ENCODE measurements at places on chromosomes 12 and 14.

DNA sequence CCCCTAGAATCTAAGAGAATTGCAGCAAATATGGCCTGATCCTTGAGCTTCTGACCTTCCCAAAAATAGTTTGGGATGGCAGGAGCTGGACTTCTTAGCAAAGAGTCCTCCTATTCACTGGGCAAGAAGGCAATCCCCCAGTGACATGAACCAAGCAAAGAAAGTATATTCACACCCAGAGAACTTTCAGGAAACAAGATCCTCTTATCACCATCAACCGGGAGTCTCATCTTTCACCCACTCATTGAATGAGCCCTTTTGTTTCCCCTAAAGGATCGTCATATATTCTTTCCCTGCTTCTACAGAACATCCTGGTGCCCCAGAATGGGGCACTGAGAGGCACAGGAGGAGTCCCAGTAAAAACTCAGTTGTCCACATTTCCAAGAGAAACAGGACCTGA, 19.7 kb downstream of the SPTB start:
- no peak for DNase-seq

DNA sequence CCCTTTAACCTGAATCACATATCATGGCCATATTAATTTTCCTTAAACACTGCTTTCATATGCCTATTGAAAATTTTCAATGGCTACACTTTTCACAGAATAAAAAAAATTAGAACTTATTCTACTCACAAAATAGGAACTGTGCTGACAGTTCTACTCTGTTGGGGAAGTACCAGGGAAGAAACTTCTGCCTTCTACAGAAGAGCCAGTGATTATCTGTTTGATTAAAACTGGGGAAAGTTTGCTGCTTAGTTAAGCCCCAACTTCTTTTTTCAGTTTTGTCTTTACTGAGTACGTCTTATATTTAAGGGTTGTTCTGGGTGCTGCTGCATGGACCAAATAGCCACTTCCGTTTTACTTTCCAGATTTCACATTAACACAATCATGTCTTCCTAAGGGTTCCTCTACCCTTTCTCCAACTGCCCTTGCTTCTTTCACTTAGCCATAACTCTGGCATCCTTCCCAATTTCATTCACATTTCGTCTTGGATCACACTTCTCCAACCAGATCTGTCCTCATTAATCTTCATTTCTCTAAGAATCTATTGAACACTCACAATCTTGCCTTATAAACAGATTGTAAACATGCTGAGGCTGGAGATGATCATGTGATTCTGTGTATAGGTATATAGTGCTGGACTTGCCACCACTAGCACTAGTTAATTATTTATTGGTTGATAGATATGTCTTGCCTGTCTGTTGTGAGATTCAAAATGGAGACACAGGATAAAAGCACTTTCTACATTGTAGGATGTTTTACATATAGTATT, 1.9 kb upstream of the SEL1L start:
- DNase-seq, result peak; percentile 71

- DNase-seq, result no peak
Measured at GRCh38 chr12:93982771-93983315, 165.5 kb upstream of the PLXNC1 start.

DNA sequence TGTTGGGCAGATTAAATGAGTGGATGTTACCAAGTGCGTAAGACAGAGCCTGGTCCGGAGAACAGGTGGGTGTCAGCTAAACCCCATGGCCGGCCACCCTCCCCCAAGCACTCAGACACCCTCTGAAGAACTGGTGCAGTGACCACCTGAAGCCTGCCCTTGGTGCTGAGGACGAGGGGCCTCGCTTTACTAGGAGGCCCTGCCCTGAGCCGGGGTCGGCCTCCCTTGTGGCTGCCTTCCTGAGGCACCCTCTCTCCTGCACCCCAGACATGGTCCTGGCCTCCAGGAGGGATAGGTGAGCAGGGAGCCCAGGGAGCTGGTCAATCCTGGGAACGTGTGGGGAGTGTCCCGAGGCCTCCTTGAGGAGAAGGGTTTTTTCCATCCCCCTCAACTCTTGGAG, 4.9 kb upstream of the KIF26A start:
- DNase-seq, result no peak

DNA sequence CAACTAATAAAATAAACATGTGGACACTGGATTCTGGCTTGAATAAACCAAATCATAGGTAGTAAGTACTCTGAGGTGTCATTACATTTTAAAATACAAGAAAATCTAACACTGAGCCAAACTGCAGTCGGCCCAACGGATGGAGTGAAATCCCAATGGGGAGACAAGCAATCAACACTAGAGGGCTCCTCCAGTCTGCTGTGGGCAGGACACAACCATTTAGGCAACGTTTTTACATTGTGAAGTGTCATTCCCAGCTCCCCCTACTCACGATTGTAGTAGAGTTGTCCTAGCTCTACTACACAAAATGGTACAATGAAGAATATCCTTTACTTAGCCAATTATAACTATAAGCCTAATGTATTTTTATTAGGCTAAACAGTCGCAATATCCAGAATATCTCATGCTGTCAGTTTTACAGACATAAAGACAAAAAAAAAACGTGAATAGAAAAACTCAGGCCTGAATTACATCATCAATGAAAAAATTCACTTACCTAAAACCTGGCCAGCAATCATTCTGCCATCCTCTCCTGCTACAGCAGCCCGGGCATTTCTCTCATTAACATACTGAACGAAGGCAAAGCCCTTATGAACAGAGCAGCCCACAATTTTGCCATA, 35.7 kb downstream of the HNRNPC start:
- no peak for DNase-seq

DNA sequence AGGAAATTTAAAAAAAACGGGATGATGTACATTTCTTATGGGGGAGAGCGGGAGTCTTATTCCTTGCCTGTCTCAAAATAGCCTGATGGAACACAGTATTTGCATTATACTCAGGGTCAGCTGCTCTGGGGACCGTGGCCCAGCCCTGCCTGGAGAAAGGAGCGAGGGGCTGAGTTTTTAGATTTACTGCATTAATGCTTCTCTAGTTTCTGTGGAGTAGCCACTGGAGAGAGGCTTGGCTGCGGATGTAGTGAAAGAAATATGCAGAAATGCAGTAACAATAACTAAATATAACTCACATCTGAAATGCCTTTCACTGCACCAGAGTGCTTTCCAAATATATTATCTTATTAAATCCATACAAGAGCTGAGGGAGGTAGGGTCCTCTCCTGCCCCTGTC, 87.6 kb upstream of the MAP1LC3B2 start:
- DNase-seq, result no peak

GRCh38 chr14:23930742-23931141, 22.8 kb upstream of the DHRS4 start:
- no peak for DNase-seq

DNA sequence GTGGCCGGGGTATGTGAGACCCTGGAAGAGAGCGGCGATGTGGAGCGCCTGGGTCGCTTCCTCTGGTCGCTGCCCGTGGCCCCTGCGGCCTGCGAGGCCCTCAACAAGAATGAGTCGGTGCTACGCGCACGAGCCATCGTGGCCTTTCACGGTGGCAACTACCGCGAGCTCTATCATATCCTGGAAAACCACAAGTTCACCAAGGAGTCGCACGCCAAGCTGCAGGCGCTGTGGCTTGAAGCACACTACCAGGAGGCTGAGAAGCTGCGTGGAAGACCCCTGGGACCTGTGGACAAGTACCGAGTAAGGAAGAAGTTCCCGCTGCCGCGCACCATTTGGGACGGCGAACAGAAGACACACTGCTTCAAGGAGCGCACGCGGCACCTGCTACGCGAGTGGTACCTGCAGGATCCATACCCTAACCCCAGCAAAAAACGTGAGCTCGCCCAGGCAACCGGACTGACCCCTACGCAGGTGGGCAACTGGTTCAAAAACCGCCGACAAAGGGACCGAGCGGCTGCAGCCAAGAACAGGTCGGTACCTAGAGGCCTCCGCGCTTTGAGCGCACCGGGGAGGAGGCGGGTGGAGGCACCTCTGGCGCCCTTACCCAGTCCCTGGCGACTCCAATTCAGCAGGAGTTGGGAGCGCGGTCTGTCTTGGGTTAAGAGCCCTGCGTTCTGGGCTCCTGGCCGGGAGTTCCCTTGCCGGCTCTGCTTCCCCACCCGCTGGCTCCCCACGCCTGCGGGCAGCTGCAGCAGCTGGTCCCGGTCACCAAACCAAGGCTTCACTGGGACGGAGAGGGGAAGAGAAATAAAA, 700 bp downstream of the SIX6 start:
- no peak for DNase-seq

DNA sequence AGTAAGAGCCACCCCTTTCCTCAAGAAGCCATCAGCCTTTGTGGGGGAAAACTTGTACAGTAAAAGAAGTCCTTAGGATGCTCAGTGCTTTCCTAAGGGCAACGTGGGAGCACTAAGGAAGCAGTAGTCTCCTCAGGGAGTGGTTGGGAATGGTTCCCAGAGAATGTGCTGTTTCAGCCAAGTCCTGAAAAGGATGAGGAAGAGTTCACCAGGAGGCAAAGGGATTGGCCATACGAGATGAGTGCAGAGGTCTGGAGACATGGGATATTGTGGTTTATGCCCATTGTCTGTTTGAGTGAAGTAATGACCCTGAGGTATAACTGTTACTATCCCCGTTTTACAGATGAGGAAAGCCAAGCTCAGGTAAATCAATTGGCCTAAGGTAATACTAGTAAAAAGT, 86.0 kb upstream of the ATF1 start:
- DNase-seq, result no peak

DNA sequence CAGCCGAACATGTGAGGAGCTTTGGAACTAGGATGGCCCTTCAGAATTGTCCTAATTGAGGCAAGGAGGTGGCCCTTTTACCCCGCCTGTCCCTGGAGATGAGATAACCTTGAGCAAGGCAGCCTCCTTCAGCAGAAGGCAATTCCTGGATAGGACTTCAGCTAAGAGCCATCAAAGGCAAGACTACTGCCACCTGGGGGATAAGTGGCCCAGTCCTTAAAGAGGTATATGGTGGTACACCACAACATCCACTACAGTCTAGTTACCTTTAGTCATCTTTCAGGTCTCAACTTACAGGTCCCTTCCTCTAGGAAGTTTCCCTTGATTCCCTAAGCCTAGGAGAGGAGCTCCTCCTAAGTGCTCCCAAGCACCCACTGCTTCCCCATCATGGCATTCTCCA, 204.2 kb upstream of the CDKN3 start:
- DNase-seq, result no peak

- DNase-seq, result no peak
Measured at GRCh38 chr14:82987502-82988124, 1454.0 kb upstream of the SEL1L start.

- no peak for DNase-seq
Measured at GRCh38 chr14:21525962-21526671, at the start of gene SALL2. TSS of gene SALL2 (minus strand) at chr14:21526346. CDS start at chr14:21526127, 219 bp downstream.

DNA sequence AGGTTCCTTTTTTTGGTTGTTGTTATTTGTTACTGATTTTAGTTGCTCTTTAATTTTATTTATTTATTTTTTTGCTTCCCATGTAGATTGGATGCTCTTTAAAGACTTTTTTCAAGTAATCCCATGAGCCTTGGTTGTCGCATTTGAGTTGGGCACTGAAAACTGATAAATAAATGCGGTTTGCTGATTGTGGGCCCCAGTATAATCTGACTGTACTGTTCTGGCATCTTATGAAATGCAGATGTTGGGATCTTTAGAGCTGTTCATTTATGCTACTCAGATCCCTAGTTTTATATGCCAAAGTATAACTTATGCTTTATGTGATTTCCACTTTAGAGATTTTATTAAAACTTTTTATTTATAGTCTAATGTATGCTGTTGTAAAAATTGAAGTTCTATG, 33.3 kb downstream of the WNK1 start:
- no peak for DNase-seq

- no peak for DNase-seq
Measured at GRCh38 chr12:103462675-103463074, 33.1 kb downstream of the C12orf42 start.

- DNase-seq, result no peak
Measured at GRCh38 chr14:69004731-69005431, 25.8 kb upstream of the ACTN1 start.

DNA sequence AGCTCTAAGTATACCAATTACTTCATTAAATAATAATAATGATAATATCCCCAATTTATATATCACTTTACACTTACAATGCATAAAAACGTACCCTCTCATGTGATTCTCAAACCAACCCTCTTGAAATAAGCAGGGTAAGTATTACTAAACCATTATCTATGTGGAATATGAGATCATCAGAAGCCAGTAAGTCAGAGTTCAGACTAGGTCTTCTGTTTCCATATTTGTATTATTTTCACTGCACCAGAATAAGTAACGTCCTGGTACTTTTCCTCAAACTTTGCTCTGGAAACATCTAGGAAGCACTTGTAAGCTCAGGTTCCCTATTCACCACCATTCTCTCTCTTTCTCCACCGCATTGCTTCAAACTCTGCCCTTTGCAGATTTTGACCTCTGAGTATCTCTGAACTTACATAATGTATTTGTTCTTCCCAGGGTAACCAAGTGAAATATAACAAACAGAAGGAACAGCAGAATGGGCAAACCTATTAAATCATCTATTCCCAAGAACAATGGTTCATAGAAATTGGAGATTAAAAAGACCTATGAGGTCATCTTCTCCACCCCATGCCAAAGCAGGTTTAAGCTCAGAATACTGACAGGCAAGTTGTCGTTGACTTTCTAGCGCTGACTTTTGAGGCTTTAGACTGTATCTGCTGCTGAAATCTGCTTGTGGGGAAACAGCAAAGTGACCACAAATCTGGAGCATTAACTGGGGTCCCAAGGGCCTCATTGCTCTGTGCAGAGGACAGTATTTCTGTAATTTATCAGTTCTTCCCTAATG, 161.3 kb upstream of the FAR2 start:
- no peak for DNase-seq

DNA sequence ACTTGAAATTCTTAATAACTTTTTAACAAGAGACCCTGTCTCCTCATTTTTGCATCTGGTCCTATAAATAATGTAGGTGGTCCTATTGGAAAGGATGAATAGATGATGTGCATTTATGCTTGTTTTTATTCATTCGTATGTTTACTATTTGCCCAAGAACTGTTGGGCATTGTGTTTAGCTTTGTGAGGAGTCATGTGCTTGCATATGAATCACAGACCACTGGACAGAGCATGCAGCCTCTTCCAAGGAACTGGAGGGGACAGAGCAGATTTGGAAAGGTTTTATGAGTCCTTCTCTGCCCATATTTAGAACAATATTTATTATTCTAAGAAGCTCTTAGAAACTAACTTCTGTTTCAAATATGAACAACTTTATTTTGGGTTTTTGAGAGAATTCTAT, 414.0 kb downstream of the SOX5 start:
- no peak for DNase-seq

GRCh38 chr12:43008953-43009845, 419.7 kb upstream of the PRICKLE1 start:
- no peak for DNase-seq

GRCh38 chr14:25026476-25027137, 23.3 kb downstream of the STXBP6 start:
- DNase-seq, result no peak

GRCh38 chr14:89085231-89085731, 260.8 kb downstream of the TTC8 start:
- no peak for DNase-seq
